ENCODE measurements at places on chromosomes 6 and 20.

GRCh38 chr6:73873081-73873480, 177.1 kb downstream of the CD109 start:
- DNase-seq: no peak

GRCh38 chr6:89508755-89509563, 76.0 kb downstream of the ANKRD6 start:
- DNase-seq: no peak

DNA sequence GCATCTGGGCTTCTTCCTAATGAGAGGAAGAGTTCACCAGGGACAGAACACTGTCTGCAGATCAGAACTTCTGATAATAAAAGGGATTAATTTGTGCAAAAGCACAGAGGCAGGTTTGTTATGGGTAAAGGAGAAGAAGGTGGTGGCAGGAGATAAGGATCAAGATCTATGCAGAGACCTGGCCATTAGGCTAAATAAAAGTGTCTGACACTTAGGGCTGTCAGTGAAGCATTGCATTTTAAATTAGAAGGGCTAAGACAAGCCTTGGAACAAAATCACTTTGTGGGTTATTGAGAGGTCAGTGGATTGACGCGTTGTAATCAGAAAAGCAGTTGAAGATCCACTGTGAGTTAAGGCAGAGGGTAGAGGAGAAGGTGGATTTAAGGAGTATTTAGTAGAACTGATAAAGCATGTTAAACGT, 76.8 kb downstream of the MAP3K4 start:
- no peak for DNase-seq

- no peak for DNase-seq
Observed at GRCh38 chr6:101276066-101276465, 117.4 kb upstream of the GRIK2 start.

GRCh38 chr20:39861381-39861780, 827.7 kb downstream of the MAFB start:
- DNase-seq: no peak

DNA sequence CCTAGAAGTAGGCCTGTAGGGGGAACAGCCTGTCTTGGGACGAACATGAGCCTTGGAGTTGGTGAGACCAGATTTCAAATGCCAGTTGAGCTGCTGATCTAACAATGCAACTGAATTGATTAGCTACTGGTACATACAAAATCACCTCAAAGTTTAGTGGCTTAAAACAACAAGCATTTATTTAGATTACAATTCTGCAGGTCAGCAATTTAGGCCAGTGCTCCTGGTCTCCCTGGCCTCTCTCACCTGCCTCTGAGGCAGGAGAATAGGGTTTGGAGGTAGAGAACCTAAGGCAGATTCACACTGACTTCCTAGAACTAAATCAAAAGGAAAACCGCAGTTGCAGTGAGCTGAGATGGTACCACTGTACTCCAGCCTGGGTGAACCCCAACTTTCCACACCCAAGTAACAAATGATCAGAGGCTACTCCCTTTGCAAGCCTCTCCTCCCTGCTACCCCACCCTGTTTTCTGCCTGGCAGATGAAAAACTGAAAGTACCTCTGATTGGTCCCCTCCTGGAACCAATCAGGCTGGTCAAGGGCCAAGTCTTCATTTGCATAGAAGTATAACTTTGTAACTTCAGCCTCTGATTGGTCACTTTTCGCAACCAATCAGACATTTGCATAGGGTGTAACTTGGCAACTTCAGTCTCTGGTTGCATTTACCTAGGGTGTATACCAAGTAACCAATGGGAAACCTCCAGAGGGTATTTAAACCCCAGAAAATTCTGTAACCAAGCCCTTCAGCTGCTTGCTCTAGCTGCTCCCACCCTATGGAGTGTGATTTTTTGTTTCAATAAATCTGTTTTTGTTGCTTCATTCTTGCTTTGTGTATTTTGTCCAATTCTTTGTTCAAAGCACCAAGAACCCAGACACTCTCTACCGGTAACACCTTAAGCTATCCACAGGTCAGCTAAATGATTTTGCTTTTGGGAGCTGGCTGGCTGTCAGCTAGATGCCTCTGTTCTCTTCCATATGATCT, 8.1 kb upstream of the UBR2 start:
- no peak for DNase-seq

- DNase-seq: no peak
Observed at GRCh38 chr6:7916959-7917358, 6.4 kb upstream of the TXNDC5 start.
